ENCODE measurements at places on chromosomes 7 and 10. TPM values are rescaled to one million over a fixed set of nuclear protein-coding genes. Genes with fewer than 3 reads are reported as not detected.

DNA sequence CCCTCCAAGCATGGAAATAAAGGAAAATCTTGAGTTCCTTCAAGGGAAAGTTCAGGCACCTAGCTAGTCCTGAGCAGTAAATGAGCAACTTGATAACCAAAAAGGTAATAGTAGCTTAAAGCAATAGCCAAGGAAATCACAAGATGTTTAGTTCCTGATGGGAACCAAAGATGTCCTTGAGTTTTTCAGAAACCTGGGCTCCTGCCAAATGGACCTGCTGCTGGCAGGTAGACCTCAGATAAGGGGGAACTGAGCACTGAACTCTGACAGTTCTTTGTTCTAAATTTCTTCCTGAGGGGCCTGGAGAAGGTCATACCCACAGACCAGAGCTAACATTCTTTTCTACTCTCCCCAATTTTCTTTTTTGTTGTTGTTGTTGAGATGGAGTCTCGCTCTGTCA is 48.5 kb downstream of the TMEM130 start:
- H3K27ac ChIP-seq, result no peak overlapping the region
- no peaks in the 10 kb centered on the region for H3K27me3 ChIP-seq
- DNase-seq, result peak; percentile 46
- H3K4me3 ChIP-seq, result no peak overlapping the region
- no peaks in the 10 kb centered on the region for H3K36me3 ChIP-seq
- H3K4me1 ChIP-seq, result peaks cover under 1% of the 10 kb centered on the region

GPC2 gene
- not detected for polyA plus RNA-seq

DNA sequence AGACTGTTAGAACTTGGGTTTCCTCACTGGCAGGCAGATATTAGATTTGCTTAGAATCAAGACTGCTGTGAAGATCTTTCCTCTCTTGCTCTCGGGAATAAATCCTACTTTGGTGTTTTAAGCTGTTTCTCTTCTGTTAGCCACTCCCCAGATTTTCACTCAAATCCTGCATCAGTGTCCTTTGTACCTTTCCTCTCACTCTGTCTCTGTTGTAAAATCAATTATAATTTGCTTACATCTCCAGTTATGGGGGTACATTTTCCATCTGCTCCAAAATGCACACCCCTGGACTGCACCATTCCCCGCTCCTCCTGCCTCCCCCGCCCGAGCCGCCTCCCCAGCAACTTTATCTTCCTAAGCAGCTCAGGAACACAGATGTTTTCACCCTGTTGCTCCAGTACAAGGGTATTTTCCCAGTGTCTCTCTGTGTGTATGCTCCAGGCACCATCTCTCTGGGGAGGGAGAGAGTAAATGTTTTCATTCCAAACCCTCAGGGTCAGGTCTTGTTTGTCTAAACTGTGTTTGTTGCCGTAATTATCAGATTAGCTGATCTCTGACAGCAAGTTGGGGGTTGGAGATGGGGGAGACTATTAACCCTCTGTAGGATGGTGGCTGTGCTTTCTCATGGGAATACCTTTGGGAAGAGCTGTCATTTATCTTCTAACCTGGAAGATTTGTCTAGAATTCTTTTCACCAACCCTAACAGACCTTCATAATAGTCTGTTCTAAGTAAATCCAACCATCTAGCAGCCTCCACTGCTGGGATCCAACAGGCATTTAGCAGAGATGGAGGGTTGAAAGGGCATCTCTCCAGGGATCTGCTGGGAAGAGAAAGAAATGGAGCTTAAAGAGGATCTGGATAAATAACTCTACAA is 20.4 kb upstream of the GOT1 start:
- no peaks in the 10 kb centered on the region for H3K27me3 ChIP-seq
- peak overlapping the region; percentile 39 for H3K27ac ChIP-seq
- H3K4me1 ChIP-seq, result no peaks in the 10 kb centered on the region
- no peaks in the 10 kb centered on the region for H3K36me3 ChIP-seq

ITGA8 gene
- polyA plus RNA-seq, result 8.9 TPM

GRCh38 chr10:50846753-50847152 is 38.7 kb downstream of the A1CF start:
- no peak overlapping the region for H3K4me3 ChIP-seq
- DNase-seq, result no peak
- no peaks in the 10 kb centered on the region for H3K4me1 ChIP-seq
- no peaks in the 10 kb centered on the region for H3K36me3 ChIP-seq
- no peak overlapping the region for H3K27ac ChIP-seq

CLCN1 gene
- 0.28 TPM for polyA plus RNA-seq

- peak overlapping the region; percentile 57 for H3K27ac ChIP-seq
- no peaks in the 10 kb centered on the region for H3K27me3 ChIP-seq
- H3K4me1 ChIP-seq, result peaks cover 19% of the 10 kb centered on the region
- H3K36me3 ChIP-seq, result peaks cover 28% of the 10 kb centered on the region
- DNase-seq, result peak; percentile 68
- no peak overlapping the region for H3K4me3 ChIP-seq
Observed at GRCh38 chr10:60910543-60910942, 33.4 kb downstream of the RHOBTB1 start.

GRCh38 chr7:141072548-141073172 is 1.2 kb upstream of the TMEM178B start:
- no peaks in the 10 kb centered on the region for H3K36me3 ChIP-seq
- no peak for DNase-seq
- peak overlapping the region; percentile 22 for H3K27ac ChIP-seq

DNA sequence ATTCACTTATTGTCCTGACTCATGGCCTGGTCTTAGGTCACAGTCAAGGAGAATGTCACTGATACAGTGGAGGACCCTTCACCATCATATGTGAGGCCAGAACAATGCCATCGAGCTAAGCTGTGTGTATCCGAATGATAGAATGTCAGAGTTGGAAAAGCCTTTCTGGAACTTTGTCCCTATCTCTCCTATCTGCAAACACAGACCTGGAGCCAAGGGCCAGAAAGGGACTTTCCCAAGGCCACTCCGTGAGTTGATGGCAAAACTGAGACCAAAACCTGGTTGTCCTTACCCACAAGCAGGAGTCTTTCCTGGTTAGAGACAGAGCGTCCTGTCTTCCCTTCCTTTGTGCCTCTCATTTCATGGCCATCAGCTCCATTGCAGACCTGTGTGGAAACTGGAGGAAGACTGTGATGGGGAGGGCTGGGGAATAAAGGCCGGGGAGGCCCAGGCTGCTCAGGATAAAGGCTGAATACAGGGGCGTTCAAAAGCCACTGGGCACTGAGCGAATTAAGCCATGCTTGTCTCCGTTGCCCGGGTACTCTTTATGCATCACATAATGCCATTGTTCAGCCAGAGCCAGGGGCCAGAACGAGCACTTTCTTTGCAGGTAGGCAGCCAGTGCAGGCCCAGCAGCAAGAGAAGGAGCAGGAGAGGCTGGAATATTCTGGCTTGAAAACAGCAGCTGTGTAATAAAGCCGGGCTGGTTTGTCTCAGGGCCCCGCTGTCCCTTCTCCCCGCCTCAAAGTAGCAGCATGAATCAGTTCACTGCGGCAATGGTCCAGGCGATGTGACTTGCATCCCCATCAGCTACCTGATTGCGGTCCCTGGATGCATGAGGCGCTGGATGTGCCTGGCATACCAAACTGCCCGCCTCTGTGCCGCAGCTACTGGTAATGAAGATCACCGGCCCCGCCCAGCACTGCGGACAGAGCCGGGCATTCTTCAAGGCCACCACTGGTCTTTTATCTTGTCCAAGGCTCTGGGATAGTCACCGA is 143.0 kb downstream of the RPS24 start:
- H3K36me3 ChIP-seq, result no peaks in the 10 kb centered on the region
- no peak for DNase-seq
- H3K4me1 ChIP-seq, result no peaks in the 10 kb centered on the region

DNA sequence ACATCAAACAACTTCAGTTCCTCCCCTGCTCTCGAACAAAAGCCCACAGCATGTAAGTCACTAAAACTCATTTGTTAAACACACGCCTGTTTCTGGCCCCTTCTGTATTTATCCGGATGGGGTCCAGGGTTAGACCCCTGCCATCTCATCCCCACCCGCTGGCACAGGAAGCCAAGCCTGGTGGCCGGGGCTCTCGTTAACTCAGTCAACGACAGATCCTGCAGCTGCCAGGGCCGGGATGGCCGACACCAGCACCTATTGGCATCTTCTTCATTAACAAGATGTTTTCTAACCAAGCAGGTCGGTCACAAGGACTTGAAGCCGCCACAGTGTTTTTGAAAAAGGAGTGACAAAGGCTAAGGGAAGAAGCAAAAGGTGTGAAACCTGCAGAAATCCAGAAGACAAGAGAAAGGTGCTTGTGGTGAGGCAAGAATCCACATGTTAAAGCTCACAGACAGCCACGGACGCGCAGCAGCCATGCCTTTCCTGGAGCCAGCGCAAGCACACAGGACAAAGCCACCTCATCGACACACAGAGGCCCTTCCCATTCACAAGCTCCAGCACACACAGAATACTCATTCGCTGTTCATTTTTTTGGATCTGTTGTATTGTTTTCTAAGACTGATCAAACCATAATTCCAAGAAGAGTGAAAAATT is 202.7 kb downstream of the DIP2C start:
- peaks cover 5% of the 10 kb centered on the region for H3K4me1 ChIP-seq
- DNase-seq, result peak; percentile 23
- peak overlapping the region; percentile 32 for H3K27ac ChIP-seq
- H3K27me3 ChIP-seq, result no peaks in the 10 kb centered on the region

DNA sequence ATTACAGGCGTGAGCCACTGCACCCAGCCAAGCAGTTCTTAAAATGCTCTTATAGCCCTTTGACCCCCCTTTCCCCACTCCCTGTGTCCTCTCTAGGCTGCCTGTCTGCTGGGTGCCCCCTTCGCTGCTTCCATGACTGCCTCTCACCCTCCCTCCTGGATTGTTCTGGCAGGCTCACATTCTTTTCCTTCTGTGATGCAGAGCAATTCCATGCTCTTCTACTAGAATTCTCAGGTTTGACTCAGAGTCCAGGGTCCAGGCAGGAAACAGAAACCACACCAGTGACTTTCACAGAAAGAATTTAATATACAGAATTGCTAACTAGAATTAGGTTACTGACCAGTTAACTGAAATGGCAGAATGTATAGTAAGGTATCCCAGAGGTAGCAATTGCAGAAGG is 244.8 kb downstream of the BAMBI start:
- no peak for DNase-seq
- H3K27me3 ChIP-seq, result no peaks in the 10 kb centered on the region
- H3K4me3 ChIP-seq, result no peak overlapping the region
- no peak overlapping the region for H3K27ac ChIP-seq
- no peaks in the 10 kb centered on the region for H3K36me3 ChIP-seq

DNA sequence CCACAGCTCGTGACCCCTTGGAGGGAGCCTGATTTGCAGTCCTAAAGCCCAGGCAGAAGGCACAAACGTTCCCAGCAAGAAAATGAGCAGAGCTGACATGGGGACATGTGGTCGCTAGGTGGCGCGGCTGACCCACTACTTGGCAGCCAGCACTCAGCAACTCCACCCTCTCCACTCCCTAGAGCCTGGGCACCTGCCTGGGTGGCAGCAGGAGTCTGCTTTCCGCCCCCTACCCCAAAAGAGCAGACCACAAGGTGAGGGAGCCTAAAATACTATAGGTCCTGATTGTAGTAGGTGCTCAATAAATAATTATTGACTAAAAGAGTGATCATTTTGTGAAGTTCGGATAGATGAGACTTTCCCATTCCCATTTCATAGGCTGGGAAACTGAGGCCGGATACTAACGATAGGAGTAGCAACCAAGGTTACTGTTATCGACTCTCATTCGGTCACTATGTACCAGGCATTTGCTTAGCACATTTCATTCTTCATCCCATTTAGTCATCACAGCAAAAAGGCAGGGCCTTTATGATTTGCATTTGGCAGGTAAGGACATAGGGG is 57.4 kb downstream of the NEUROG3 start:
- no peak overlapping the region for H3K27ac ChIP-seq
- peak; percentile 79 for DNase-seq
- no peaks in the 10 kb centered on the region for H3K27me3 ChIP-seq
- peaks cover 32% of the 10 kb centered on the region for H3K36me3 ChIP-seq

GRCh38 chr10:76150139-76150875 is 718.9 kb downstream of the LRMDA start:
- H3K27me3 ChIP-seq, result no peaks in the 10 kb centered on the region
- peaks cover 9% of the 10 kb centered on the region for H3K4me1 ChIP-seq
- no peak overlapping the region for H3K4me3 ChIP-seq
- H3K36me3 ChIP-seq, result no peaks in the 10 kb centered on the region

NUPR2 gene
- polyA plus RNA-seq, result 10.1 TPM

DNA sequence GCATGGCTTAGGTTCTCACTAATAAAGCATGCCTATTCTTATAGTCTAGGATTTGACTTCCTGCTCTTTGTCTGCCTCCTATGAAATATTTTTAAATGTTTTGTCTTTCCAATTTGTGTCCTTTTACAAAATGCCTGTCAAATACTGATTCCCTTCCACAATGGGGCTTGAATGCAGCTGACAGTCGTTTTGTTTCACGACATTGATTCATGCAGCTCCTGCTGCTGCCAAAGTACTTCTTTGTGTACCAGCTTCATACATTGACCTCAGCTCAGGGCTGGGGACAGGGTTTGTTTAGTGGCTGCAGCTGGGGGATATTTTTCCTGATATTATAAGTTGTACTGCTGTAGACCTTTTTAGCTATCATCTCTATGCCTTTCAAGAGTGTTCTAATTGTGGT is 371.9 kb upstream of the CHRM2 start:
- H3K4me3 ChIP-seq, result no peak overlapping the region
- no peak overlapping the region for H3K27ac ChIP-seq
- H3K4me1 ChIP-seq, result no peaks in the 10 kb centered on the region
- no peaks in the 10 kb centered on the region for H3K36me3 ChIP-seq

TMEM229A gene
- 0.35 TPM for polyA plus RNA-seq

PLAC9 gene
- polyA plus RNA-seq, result 28.3 TPM

DNA sequence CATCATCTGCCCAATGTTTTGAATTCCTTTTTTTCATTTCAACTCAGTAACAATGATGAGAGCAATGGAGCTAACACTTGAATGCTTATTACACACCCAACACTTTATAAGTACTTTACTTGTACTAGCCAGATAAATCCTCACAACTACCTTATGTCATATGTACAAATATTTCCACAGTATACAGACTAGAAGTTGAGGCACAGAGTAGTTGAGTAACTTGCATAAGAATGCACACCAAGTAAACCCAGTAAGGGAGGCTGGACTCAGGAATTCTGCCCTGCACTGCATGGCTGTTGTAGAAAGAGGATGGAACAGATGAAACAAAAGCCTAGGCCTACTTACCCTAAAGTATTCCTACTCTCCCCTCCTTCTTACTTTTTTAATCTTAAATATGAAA is 15.8 kb downstream of the DPY19L1 start:
- no peaks in the 10 kb centered on the region for H3K27me3 ChIP-seq
- peaks cover 6% of the 10 kb centered on the region for H3K36me3 ChIP-seq
- no peak for DNase-seq
- H3K4me3 ChIP-seq, result no peak overlapping the region
- H3K4me1 ChIP-seq, result peaks cover 4% of the 10 kb centered on the region
- no peak overlapping the region for H3K27ac ChIP-seq

- H3K27ac ChIP-seq, result no peak overlapping the region
- H3K4me1 ChIP-seq, result no peaks in the 10 kb centered on the region
- no peaks in the 10 kb centered on the region for H3K27me3 ChIP-seq
- H3K36me3 ChIP-seq, result peaks cover 3% of the 10 kb centered on the region
- DNase-seq, result no peak
Observed at GRCh38 chr10:121864168-121864567, 63.7 kb downstream of the ATE1 start.

Measured in stomach (tissue), 19 donors.